ENCODE measurements at places on chromosomes 2 and 18. TPM values are rescaled to one million over a fixed set of nuclear protein-coding genes. Genes with fewer than 3 reads are reported as not detected.

ESPNL gene
- not detected for total RNA-seq

PRKCE gene
- total RNA-seq: 18.0 TPM

HRH4 gene
- total RNA-seq: not detected

AP1S3 gene
- total RNA-seq: 0.65 TPM

ARHGAP15 gene
- not detected for total RNA-seq

ACMSD gene
- not detected for total RNA-seq

SKOR2 gene
- not detected for total RNA-seq

Measured in dermis lymphatic vessel endothelial cell (primary cell).